ENCODE measurements at places on chromosomes 1 and 21.
A peak's percentile ranks its signal among the peaks of the same experiment; 100 is the strongest.

DNA sequence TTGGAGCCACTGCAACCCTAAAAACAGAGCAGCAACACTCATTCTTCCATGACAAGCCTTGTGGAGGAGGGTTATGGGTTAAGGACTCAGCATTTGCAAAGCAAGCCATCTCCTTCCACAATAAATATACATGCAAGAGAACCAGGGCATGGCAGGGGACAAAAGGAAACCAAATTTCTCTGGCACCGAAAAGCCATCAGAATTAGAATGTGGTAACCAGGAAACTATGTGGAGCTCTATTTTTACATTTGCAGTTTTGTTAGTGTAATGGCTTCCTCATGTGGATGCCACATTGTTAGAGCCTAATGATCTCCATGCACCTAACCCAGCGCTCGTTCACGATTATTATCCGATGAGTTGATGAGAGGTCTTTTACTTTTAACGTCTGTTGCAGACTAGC is 91.7 kb downstream of the NAV1 start:
- H3K27ac ChIP-seq: no peak overlapping the region
- DNase-seq: peak; percentile 0
- H3K4me1 ChIP-seq: no peaks in the 10 kb centered on the region
- H3K27me3 ChIP-seq: no peaks in the 10 kb centered on the region

DNA sequence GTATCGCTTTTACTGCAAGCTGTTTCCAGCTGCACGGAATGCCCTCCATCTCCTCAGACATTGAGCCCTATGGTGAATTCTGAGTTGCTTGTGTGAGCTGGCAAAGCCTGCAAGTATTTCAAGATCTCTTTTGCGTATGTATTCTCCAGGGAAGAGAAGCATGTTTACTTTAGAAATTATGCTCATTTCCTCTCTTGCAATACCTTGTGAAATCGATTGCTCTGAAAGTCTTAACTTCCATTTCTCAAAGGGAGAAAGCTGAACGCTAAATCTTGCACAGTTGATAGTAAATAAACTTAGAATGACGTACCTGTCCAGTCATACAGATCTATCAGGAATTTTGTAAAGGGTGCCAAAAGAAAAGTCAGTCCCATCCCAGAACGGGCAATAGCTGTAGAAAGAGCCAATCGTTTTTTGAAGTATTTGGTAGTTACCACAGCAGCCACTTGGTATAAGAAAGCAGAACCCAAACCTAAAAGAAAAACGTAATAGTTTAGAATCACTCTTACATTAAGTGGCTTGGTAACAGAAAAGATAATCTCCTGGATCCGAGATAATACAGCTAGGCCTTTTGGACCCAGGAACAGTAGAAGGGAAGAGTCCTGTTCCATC is 10.0 kb downstream of the SLC16A4 start:
- no peak for DNase-seq
- H3K27ac ChIP-seq: no peak overlapping the region
- no peaks in the 10 kb centered on the region for H3K36me3 ChIP-seq
- H3K4me1 ChIP-seq: no peaks in the 10 kb centered on the region
- H3K4me3 ChIP-seq: no peak overlapping the region

- no peak for DNase-seq
- H3K36me3 ChIP-seq: peaks cover 4% of the 10 kb centered on the region
- no peaks in the 10 kb centered on the region for H3K27me3 ChIP-seq
These were observed 5.6 kb downstream of the PPP1R15B start for GRCh38 chr1:204405988-204406387.

DNA sequence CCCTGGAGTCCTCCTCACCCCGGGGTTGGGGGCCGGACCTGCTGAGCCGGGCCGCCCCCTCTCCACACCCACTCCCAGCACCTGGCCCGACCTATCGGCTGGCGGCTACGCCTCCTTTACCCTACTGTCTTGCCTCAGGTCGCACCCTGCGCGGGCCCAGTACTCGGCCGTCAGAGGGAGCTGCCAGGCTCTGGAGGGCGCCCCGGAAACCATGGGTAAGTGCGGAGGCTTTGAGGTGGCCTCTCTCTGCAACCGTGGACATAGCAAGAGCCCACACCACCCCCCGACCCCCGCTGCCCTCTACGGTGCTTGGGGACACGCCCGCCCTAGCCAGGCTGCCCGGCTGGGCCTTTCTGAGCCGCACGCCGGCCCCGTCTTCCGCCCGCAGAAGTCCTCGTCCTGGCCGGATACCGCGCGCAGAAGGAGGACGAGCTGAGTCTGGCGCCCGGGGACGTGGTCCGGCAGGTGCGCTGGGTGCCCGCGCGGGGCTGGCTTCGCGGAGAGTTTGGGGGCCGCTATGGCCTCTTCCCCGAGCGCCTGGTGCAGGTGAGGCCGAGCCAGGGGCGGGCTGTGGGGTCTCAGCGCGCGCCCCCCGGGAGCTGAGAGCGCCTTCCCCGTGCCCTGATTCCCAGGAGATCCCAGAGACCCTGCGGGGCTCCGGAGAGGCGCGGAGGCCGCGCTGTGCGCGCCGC is at the start of gene SH3D21:
Gene SH3D21, plus strand, starts transcription at position 159 of the 692 bp plus-strand sequence. Its CDS starts 53 bp downstream, at position 212.
- no peaks in the 10 kb centered on the region for H3K27me3 ChIP-seq
- peaks cover 20% of the 10 kb centered on the region for H3K36me3 ChIP-seq
- peak within 1 kb of the TSS; percentile 59 for H3K27ac ChIP-seq
- peak; percentile 73 for DNase-seq
- H3K4me3 ChIP-seq: peak within 1 kb of the TSS; percentile 83

DNA sequence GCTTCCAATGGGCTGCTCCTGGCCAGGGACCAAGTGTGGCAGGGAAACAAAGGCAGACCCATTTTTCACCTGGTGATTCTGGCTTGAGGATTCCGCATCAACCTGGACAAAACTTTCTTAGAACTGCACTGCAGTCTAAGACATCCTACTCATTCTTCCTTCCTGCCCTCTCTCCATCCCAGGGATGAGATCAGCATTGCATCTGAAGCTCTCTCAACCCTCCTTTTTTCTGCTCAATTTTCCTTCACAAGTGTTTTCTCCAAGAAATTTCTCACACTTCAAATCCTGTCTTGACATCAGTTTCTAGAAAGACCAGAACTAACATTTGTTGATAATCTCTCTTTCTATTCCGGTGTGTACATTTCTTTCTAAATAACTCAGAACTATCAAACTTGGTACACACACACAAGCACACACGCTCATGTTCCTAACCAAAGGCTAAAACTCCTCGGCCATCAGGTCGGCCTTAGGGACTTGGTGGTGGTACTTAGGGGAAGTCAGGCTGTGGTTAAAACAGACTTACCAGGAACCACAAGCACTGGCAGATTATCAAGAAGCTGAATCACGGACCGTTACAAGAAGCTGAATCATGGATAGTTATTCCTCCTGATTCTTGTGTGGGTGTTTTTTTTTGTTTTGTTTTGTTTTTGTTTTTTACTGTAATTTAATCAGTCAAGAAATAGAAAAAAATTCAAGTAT is 21.0 kb upstream of the CXADR start:
- no peaks in the 10 kb centered on the region for H3K4me1 ChIP-seq
- H3K27ac ChIP-seq: no peak overlapping the region
- H3K27me3 ChIP-seq: no peaks in the 10 kb centered on the region
- H3K36me3 ChIP-seq: no peaks in the 10 kb centered on the region
- H3K4me3 ChIP-seq: no peak overlapping the region

DNA sequence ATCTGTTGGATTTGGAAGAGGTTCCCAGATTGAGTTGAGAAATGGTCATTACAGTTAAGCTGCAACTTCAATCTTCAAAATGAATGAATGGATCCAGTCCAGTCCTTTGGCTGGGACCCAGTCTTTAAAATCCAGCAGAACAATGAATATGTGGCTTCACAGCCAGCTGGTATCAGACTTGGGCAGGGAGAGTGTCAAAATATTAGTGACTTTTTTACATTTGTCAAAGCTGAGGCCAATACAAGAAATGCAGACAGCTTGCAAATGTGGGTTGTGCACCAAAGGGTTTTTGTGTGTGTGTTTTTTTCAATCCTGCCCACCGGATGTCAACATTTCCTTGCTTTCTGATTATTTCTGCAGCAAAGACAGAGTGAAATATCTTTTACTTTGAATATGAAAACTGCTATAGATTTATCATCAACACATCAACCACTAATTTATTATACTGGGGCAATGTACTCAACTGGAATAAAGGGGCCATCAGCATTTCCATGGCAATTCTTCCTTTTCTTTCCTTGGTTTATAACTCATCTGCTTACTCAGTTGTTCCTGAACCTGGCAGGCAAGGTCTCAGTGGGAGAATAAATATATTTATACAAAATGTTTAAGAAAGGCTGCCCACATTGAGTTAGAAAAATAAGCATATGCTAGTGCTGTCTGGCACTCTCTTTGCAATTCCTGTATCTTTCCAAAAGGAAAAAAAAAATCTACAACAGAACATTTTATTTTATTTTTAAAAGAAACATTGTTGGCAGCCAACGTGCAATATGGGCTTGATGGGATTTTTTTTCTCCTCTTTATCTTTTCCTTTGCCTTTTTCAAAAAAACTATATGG is 491.6 kb upstream of the C1orf87 start:
- H3K27me3 ChIP-seq: no peaks in the 10 kb centered on the region
- no peaks in the 10 kb centered on the region for H3K4me1 ChIP-seq
- H3K36me3 ChIP-seq: no peaks in the 10 kb centered on the region
- DNase-seq: no peak

DNA sequence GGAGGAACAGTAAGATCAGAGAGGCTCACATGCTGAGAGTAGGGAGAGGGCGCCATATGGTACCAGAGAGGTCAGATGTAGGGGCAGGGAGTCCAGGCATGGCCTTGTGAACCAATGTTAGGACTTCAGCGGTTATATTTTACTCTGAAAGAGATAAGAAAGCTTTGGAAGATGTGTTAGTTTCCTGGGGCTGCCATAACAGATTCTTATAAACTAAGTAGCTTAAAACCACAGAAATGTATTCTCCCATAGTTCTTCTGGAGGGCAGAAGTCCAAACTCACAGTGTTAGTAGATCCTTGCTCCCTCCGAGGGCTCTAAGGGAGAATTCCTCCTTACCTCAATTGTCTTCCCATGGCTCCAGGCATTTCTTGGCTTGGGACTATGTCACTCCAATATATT is 502.5 kb upstream of the ADGRL2 start:
- DNase-seq: no peak
- H3K4me3 ChIP-seq: no peak overlapping the region
- no peaks in the 10 kb centered on the region for H3K4me1 ChIP-seq

DNA sequence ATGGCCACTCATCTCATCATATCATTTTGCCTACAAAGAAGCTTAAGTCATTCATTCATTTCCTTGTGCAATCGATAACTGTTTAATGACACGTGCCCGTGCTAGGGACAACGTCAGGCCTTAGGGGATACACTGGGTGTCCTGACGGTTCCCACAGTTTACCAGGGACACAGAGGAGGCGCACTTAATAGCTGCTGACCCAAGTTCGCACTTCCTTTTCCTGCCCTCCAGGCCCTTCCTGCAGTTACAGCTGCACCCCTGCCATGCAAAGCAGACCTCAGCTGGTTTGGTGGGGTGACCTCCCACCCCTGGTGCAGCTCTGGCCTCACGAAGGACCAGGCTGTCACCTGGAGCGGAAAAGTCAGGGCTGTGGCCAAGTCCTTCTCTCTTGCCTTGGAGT is 4.2 kb downstream of the SPATA21 start:
- H3K36me3 ChIP-seq: no peaks in the 10 kb centered on the region
- no peak overlapping the region for H3K27ac ChIP-seq
- no peak overlapping the region for H3K4me3 ChIP-seq
- H3K27me3 ChIP-seq: no peaks in the 10 kb centered on the region

DNA sequence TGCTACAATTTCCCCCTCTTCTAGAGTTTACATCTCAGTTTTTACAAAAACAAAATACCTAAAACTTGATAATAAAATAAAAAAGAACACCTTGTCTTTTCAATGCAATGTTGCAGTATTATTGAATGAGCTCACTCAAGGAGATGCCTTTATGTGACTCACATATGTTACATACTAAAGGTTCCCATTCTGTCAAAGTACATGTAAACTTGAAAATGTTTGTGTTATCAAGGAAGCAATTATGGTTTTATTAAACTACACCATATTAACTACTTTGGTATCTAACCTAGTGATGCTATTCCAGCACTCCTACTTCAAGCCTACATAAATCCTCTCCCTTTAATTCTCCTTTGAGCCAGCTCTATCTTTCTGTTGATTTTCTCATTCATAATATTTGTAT is 658.3 kb downstream of the PTPRC start:
- H3K27me3 ChIP-seq: no peaks in the 10 kb centered on the region
- H3K27ac ChIP-seq: no peak overlapping the region
- no peaks in the 10 kb centered on the region for H3K36me3 ChIP-seq
- no peaks in the 10 kb centered on the region for H3K4me1 ChIP-seq
- no peak for DNase-seq

GRCh38 chr1:211492511-211493132 is 660 bp upstream of the RD3 start:
- H3K4me3 ChIP-seq: no peak overlapping the region
- DNase-seq: no peak
- no peaks in the 10 kb centered on the region for H3K4me1 ChIP-seq
- no peak overlapping the region for H3K27ac ChIP-seq
- no peaks in the 10 kb centered on the region for H3K36me3 ChIP-seq

- DNase-seq: no peak
- H3K4me3 ChIP-seq: no peak overlapping the region
- no peak overlapping the region for H3K27ac ChIP-seq
- no peaks in the 10 kb centered on the region for H3K36me3 ChIP-seq
These were observed 53.9 kb upstream of the TIAM1 start for GRCh38 chr21:31397939-31398338.

GRCh38 chr1:114588196-114588689 is 6.8 kb upstream of the BCAS2 start:
- no peaks in the 10 kb centered on the region for H3K36me3 ChIP-seq
- no peaks in the 10 kb centered on the region for H3K4me1 ChIP-seq
- no peak overlapping the region for H3K4me3 ChIP-seq
- H3K27me3 ChIP-seq: no peaks in the 10 kb centered on the region
- DNase-seq: no peak

DNA sequence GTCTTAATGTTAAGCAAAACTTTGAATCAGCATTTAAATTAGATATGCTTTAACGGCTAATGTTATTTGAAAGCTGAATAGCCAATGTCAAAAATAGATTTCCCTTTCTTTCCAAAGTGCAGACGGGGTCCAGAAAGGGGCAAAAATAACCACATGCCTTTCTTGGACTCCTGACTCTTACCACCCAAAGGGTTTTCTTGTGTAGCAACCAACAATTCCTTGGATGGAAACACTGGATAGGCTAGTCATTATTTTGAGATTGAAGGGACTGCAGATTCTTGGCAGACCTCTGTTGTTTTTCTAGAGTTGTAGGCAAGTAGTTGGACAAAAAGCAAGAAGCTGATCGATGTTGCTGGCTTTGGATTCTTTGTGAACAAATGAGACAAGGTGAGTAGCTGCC is 107.0 kb downstream of the MRPS6 start:
- H3K27me3 ChIP-seq: no peaks in the 10 kb centered on the region
- H3K36me3 ChIP-seq: no peaks in the 10 kb centered on the region
- H3K27ac ChIP-seq: no peak overlapping the region

DNA sequence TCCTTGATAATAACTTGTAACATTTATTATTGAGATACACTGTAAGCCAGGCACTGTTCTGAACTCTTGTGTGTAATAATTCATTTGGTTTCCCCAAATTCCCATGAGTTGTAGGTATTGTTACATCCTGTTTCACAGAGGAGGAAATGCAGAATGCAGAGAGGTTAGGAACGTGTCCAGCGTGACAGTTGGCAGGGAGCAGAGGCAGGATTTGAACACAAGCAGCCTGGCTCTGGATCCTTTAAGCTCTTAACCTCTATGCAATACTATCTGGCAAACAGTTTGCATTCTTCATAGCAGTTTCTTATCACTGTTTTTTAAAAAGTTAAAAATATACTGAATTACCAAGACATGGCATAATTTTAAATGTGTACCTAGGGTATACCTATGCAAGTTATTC is 30.5 kb downstream of the EEIG2 start:
- no peaks in the 10 kb centered on the region for H3K36me3 ChIP-seq
- H3K27ac ChIP-seq: peak overlapping the region; percentile 76
- H3K4me1 ChIP-seq: no peaks in the 10 kb centered on the region
- DNase-seq: no peak
- H3K27me3 ChIP-seq: no peaks in the 10 kb centered on the region

All from kidney (tissue), 22 donors.